Peyer's patch (tissue), 4 donors: ENCODE measurements at places on chromosomes 4 and X. TPM values are rescaled to one million over a fixed set of nuclear protein-coding genes. Genes with fewer than 3 reads are reported as not detected.

GRCh38 chr4:7059662-7060061, 8.2 kb downstream of the GRPEL1 start:
- H3K36me3 ChIP-seq = no peaks in the 10 kb centered on the region
- no peaks in the 10 kb centered on the region for H3K27me3 ChIP-seq
- H3K4me1 ChIP-seq = no peaks in the 10 kb centered on the region
- DNase-seq = no peak

- no peak overlapping the region for H3K4me3 ChIP-seq
- no peaks in the 10 kb centered on the region for H3K36me3 ChIP-seq
- no peaks in the 10 kb centered on the region for H3K27me3 ChIP-seq
- no peaks in the 10 kb centered on the region for H3K4me1 ChIP-seq
- DNase-seq = no peak
Measured at GRCh38 chr4:186759990-186760389, 36.3 kb upstream of the FAT1 start.

The RTL3 gene
- total RNA-seq = not detected

The CENPVL1 gene
- not detected for total RNA-seq
